PC-9 (cell line): ENCODE measurements at places on chromosomes 6 and 20. TPM values are rescaled to one million over a fixed set of nuclear protein-coding genes. Genes with fewer than 3 reads are reported as not detected.

The TP53TG5 gene
- total RNA-seq: 0.23 TPM in 1 of 2 replicates, not detected in the other

The OR12D3 gene
- not detected in 2 replicates for total RNA-seq

GRCh38 chr20:58573257-58573656 lies 58.1 kb upstream of the APCDD1L start:
- no peak for DNase-seq

DNA sequence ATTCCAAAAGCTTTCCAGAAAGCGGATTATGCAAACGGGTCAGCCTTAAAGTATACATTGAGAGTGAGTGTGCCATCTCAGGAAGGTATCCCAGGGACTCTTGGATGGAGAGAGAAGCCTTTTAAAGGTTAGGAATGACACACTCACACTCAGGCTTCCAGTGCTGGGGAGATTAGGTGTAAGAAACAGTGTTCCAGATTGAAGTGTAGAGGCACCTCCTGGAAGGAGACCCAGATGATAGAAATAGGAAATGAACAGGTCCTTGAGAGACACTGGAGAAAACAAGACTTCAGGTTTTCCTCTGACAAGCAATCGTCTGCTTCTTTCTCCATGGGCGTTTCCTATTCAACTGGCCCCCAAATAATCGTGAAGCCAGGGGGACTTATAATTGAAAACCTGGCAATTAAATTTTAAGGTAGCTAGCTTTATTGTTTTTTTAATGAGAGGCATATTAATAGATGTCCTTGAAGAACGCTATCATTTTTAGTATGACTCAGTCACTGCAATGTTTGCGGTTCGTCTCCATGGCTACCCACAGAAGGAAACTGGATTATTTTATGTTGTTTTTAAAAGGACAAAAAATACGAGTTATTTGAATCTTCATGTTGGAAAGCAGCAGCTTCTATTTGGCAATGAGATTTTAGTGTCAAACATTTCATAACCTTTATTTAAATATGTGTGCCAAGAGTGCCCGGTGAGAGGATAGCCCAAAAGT lies 85.3 kb downstream of the TRMT6 start:
- no peak for DNase-seq

DNA sequence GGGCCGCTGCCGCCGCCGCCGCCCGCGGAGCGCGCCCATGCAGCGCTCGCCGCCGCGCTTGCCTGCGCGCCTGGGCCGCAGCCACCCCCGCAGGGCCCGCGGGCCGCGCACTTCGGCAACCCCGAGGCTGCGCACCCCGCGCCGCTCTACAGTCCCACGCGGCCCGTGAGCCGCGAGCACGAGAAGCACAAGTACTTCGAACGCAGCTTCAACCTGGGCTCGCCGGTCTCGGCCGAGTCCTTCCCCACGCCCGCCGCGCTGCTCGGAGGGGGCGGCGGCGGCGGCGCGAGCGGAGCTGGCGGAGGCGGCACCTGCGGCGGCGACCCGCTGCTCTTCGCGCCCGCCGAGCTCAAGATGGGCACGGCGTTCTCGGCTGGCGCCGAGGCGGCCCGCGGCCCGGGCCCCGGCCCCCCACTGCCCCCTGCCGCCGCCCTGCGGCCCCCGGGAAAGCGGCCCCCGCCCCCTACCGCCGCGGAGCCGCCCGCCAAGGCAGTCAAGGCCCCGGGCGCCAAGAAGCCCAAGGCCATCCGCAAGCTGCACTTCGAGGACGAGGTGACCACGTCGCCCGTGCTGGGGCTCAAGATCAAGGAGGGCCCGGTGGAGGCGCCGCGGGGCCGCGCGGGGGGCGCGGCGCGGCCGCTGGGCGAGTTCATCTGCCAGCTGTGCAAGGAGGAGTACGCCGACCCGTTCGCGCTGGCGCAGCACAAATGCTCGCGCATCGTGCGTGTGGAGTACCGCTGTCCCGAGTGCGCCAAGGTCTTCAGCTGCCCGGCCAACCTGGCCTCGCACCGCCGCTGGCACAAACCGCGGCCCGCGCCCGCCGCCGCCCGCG lies 730 bp downstream of the INSM1 start:
- no peak for DNase-seq
